Coronary artery (tissue), 2 donors: ENCODE measurements at places on chromosomes 5 and 9.

GRCh38 chr9:116420993-116421538 is 266.0 kb upstream of the TRIM32 start:
- DNase-seq = no peak

DNA sequence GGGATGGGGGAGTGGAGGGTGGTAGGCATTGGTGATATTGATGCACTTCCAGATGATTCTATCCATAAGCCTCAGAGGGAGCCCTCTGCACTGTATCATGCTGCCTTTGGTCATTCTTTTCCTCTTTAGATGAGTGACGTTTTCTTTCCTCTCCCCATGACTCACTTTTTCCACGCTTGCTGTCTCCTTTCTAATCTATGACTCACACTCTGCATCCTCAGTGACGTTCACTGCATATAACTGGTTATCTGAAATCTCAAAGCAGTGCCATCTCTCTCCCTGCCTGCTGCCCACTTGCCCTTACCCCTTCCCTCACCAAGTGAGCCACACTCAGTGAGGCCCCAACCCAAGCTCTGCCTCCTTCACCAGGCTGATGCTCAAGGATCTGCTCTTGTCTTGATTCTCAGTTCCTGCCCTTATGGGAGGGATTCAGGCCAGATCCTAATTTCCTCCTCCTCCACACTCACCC is 31.6 kb downstream of the PTGS1 start:
- DNase-seq = no peak

DNA sequence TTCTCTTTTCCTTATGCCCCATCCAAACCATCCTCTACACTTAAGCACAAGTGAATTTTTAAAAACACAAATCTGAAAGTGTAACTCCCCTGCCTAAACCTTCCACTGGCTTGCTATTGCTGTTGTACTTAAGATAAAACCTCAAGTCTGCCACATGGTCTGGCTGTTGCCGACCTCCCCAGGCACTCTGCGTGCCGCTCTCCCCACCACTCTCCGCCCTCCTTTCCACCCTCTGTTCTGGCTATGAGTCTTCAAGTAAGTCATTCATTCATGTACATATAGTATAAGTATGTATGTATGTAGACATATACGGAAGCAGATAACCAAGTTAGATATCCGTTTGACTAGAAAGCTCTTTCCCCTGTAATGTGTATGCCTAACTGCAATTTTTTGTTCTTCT is 94.7 kb upstream of the ANKRD55 start:
- DNase-seq = no peak

- peak; percentile 62 for DNase-seq
These were observed 305.0 kb upstream of the IRX4 start for GRCh38 chr5:2187687-2188086.

GRCh38 chr9:102101723-102102122 is 363.3 kb upstream of the GRIN3A start:
- DNase-seq = no peak

GRCh38 chr5:158751961-158752655 is 347.6 kb downstream of the EBF1 start:
- DNase-seq = no peak

DNA sequence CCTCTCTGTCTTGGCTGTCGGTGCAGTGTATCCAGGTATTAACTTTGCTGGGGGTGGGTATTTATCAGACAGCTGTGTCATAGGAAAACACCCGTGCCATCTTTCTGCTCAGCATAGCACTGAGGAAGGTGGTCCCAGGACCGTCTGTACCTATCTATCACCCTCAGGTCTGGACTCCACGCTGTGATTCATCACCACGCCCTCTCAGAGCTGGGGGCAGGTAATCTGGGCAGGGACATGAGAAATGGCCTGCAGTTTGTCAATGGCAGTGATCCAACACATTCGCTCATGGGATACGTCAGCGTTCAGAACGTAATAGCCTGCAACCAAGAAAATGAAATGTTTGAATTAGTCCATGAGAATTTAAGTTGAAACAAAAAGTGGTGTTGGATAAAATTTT is 151.6 kb upstream of the MAP1B start:
- no peak for DNase-seq

- no peak for DNase-seq
These were observed 46.7 kb downstream of the ROR2 start for GRCh38 chr9:91903126-91903911.

GRCh38 chr9:126806336-126806735 is 1.5 kb downstream of the ZBTB43 start:
- no peak for DNase-seq

- DNase-seq = no peak
These were observed 32.7 kb downstream of the MTAP start for GRCh38 chr9:21835121-21835520.

DNA sequence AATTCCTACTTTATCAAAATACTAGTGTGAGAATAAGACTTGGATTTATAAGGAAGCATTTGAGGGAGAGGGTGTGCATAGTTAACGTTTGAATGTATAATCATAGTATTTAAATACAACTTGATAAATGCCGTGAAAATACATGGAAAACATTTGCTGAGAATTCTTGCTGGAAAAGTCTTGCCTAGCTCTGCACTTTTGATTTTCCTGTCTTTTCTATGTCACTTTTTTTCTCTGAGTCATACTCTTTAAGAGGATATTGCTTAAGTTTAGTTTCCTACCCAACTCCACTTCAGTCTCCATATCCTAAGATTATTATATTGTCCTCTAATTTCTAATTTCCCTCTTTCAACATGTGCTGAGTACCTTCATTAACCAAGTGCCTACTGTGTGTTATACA is 616.6 kb upstream of the SEMA6A start:
- DNase-seq = no peak

- no peak for DNase-seq
These were observed 14.3 kb downstream of the TTC1 start for GRCh38 chr5:160023007-160023907.

GRCh38 chr9:6660512-6660911 is 15.0 kb upstream of the GLDC start:
- DNase-seq = no peak

DNA sequence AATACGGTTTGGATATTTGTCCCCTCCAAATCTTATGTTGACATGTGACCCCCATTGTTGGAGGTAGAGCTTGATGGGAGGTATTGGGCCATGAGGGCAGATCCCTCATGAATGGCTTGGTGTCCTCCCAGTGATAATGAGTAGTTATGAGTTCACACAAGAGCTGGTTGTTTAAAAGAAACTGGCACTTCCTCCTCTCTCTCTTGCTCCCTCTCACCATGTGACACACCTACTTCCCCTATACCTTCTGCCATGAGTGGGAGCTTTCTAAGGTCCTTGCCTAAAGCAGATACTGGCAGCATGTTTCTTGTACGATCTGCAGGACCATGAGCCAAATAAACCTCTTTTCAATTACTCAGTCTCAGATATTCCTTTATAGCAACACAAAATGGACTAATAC is 132.0 kb downstream of the PIK3R1 start:
- DNase-seq = no peak

- DNase-seq = no peak
These were observed 2.3 kb downstream of the MEGF9 start for GRCh38 chr9:120711841-120712538.

DNA sequence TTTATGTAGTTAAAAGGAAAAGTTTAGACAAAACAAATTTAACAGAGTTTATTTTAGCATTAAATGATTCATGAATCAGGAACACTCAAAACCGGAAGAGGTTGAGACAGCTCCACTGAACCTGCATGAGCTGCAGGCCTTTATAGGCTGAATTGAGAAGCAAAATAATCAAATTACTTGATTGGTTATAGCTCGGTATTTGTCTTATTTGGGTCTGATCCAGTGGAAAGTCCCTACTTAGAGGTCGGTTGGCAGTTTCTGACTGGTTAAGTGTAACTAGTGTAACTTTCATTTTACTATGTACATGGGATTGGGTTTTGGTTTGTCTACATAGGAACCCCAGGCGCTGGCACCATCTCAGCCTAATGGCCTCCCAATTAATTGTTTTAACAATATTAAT is 74.1 kb upstream of the PIK3R1 start:
- no peak for DNase-seq

- no peak for DNase-seq
These were observed 5.8 kb downstream of the BSPRY start for GRCh38 chr9:113355040-113355596.
